ENCODE measurements at places on chromosomes 4 and X.

DNA sequence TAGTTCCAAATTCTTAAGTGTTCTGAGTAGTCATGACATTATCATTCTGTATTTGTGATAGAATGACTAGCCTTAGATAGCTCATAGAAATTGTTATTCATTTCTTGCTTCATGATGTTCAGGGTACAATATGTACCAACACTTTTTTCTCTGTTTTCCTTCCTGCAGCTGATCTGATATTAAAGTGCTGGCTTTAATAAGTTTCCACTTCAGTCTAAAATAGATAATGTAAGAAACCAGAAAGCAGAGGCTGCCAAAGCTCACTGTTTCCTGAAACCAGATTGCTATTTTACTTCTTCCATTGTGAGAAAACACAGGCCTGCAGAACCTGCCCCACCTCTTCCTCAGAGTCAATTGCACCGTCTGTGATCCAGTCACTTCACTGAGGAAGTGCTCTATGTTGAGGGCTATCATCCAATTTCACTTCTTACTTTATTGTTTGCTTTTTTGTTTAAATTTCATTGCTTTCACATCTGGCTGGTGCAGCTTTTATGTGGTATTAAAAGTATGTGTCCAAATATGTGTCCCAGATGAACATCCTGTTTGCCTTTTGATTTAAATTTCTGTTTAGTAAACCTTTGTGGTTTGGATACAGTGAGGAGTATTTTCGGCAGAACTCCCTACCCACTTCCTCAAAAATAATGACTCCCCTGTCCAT, 652.1 kb downstream of the ANKRD50 start:
- DNase-seq, result no peak

- DNase-seq, result no peak
Measured at GRCh38 chrX:12979616-12980015, 4.7 kb downstream of the TMSB4X start.

DNA sequence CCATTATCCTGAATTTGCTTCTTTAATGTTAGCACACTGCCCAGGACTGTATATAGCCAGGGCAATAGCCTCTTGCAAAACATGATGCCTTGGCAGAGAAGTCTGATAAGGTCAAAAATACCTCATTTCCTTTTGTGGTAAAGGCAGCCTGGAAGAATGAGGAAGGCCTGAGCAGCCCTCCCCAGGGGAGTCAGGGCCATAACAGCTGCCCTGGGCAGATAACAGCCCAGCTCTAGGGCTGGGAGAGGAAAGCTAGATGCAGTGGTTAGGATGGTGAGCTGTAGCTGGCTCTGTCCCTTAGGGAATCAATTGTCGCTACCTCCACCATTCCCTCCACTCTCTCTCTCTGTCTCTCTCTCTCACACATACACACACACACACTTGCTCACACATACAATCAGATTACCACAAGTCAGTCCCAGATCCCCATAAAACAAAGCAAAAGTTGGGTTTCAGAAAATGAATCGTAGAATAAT, 29.2 kb downstream of the EFHC2 start:
- no peak for DNase-seq

GRCh38 chrX:148611993-148612392, 111.6 kb downstream of the AFF2 start:
- DNase-seq, result no peak

DNA sequence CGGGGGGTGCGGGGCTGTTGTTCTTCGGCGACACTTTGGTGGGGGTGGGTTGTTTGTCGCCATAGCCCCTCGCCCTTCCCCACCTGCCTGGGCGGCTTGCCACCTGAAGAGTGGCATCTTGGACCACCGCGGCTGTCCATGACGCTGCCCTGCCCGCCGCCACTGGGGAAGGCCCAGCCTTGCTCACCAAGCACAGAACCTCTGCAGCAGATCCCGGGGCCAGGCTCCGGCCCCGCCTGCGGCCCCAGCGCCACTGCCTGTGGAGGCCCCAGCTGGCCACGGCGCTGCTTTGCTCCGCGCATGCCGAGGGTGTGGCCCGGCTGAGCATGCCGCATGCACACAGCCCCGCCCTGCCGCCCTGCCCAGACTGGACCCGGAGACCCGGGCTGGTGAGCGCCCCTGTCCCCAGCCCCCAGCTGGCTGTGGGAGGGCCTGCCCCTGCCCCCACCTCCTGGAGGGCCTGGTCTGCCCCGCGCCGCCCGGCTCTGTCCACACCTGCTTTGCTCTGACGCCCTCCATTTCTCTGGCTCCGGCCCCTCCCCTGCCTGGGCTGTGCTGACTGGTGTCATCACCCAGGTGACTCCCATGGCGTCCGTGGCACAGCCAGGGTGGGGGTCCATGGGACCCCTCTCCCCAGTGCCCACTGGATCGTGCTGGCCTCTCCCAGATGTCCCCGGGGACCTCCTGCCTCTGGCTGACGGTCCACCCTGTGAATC, 5.3 kb downstream of the NAT8L start:
- DNase-seq, result no peak

All from stimulated activated CD8-positive, alpha-beta memory T cell treated with anti-CD3 and anti-CD28 coated beads, Interleukin-4, amount 100 ng/mL, for 1 hour (primary cell).